Fibroblast of skin of back (primary cell): ENCODE measurements at places on chromosomes 5 and 9.

- DNase-seq = no peak
Measured at GRCh38 chr5:41795125-41795524, 75.1 kb downstream of the OXCT1 start.

GRCh38 chr5:106195679-106196474 is 1474.9 kb downstream of the EFNA5 start:
- DNase-seq = no peak

DNA sequence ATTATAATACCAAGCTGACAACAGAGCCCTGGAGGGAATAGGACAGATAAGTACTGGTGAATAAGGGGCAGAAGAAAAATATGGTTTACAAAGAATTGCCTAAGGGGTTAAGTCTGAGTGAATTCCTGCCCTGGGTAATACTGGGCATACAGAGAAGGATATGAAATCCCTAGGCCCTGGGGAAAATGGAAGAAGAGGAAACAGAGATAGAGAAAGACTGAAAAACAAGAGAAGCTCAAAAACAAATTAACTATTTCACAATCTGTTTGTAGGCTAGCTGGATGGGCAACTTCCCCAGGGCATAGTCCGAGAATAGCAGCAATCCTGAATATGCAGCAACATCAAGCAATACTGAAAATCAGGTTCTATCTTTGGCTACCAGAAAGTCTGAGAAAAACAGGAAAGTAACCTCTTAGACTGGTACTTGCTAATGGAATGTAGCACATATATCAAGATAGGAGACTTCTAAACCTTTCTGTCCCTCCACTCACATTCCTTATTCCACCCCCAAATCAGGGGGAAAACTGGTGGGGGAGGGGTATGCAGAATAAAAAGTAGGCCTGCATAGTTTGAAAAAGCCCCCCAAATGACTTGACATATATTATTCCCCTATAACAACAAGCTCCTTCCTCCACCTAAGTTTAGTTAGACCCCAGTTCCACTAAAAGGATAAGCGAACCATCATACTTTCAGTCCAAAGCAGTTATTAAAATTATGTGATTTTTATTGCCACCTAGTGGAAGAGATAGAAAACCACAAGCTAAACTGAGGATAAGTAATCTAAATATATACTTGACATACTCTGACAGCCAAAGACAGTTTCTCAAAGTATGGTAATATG is 20.6 kb downstream of the SLC38A9 start:
- peak; percentile 63 for DNase-seq

DNA sequence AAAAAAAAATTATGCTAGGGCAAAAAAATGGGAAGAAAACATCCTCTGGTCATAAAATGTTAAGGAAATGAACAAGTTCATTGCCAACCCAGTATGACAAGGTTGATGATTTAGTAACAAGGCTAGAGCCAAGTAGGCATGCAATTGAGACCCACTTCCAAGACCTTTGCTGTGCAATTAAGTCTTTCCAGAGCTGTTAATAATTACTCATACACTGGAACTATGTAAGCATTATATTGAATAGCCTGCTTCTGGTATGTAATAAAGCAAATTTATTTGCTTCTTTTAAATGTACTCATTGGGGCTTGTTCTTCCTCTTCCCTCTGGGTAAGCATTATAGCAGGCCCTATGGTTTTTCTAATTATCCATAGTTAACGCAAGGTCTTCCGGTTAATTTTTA is 32.5 kb upstream of the SNAPC3 start:
- DNase-seq = no peak

GRCh38 chr5:55454282-55454681 is 80.5 kb downstream of the PLPP1 start:
- no peak for DNase-seq

DNA sequence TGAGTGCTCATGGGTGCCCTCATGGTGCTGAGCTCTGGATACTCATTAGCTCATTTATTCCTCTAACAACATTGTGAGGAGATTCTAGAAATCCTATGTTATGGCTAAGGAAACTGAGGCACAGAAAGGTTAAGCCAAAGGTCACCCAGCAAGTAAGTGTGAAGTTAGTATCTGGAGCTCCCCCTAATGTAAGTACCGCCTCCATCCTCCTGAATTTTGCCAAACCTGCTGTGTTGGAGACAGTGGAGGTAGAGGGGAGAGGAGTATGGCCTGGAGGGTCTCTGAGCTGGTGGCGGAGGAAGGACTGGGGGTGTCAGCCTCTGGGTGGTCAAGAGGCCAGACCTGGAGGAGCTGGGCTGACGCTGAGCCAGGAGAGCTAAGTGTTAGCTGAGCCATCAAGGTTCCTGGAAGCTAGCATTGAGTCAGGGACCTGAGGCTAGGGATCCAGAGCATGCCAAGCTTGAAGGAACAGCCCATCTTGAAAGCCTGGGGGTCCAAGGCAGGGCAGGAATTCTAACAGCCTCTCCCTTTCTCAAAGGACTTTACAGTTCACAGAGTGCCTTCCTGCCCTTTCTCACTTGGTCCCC is 114.8 kb downstream of the RGS3 start:
- DNase-seq = no peak

GRCh38 chr9:121303456-121304451 is 35.8 kb downstream of the GSN start:
- DNase-seq = no peak

GRCh38 chr5:151495320-151495719 is 47.9 kb downstream of the SLC36A1 start:
- DNase-seq = no peak

- DNase-seq = no peak
Measured at GRCh38 chr9:19020886-19021455, 12.0 kb downstream of the SAXO1 start.

DNA sequence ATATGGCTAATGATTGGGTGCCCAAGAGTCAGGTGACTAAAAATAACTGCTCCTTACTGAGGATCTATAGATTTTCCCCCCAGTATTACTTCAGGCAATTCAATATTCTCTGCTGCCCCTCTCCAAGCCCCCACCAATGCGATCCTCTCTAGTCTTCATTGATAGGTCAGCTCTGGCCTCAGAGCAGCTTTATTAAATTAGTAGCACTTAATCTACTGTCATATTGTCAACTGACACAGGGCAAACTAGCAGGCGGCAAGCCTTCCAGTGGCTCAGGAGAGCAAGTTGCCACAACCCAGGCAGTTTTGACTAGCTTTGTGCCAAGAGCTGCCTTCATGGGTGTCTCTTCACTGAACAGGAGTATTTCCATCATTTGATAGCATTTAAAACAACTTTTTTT is 462.9 kb downstream of the BNC2 start:
- no peak for DNase-seq

GRCh38 chr5:6291961-6292360 is 86.4 kb downstream of the MED10 start:
- no peak for DNase-seq

GRCh38 chr5:14913096-14913495 is 41.5 kb upstream of the ANKH start:
- DNase-seq = peak; percentile 85

GRCh38 chr9:33187519-33188218 is 20.5 kb upstream of the B4GALT1 start:
- DNase-seq = peak; percentile 77

- no peak for DNase-seq
Measured at GRCh38 chr5:128196791-128197190, 113.2 kb downstream of the SLC12A2 start.

DNA sequence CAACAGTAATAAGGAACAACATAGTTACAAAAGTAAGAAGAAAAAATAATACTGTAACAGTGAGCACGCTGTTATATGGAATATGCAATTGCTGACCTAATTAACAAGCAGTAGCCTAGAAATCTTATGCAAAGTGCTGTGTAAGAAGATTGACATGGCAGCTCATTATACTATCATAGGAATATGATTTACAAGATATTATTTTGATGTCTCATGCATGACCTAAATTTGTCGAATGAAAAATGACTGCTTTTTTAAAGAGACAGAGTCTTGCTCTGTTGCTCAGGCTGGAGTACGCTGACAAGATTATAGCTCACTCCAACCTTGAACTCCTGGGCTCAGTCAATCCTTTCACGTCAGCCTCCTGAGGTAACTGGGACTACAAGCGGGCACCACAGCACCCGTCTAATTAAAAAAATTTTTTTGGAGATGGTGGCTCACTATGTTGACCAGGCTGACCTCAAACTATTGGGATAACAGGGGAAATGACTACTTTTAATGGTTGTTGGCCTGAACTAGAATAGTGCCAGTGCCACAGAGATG is 10.5 kb downstream of the RAD23B start:
- no peak for DNase-seq

- no peak for DNase-seq
Measured at GRCh38 chr9:92968081-92968480, 20.8 kb downstream of the FGD3 start.

DNA sequence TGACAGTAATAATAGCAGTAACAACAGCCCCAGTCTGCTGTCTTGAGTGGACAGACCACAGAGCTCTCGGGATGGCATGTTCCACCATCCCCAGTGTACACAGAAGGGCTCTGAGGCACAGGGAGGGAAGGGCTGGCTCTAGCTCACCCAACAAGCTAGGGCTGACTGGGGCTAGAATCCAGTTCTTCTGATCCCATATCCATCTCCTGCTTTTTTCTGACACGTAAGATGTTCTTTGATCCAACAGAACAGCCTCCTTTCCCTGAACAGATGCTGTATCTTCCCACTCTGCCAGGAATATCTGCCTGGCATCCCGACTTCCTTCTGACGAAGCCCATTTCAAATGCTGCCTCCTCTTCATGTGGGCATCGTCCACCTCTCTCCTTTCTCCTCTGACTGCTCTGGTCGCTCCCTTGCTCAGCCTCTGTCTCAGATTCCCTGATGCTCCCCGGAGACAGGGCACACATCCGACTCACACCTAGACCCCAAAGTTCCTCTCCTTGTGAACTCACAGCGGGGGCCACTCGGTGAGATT is 43.6 kb upstream of the CLK4 start:
- DNase-seq = no peak

DNA sequence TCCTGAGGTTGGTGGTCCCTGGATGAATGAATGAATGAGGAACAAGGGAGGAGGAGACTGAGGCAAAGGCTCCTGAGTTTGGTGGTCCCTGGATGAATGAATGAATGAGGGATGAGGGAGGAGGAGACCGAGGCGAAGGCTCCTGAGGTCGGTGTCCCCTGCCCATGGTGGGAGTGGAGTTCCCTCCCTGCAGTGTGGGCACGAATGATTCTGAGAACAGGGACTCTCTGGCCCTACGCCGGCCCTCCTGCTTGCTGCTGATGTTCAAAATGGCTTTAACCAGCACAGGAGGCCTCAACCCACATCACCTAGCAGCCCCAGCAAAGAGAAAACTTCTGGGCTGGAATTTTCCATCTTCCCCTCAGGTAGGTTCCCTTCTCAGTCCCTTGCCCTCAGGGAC is 377.8 kb downstream of the IRX2 start:
- no peak for DNase-seq

DNA sequence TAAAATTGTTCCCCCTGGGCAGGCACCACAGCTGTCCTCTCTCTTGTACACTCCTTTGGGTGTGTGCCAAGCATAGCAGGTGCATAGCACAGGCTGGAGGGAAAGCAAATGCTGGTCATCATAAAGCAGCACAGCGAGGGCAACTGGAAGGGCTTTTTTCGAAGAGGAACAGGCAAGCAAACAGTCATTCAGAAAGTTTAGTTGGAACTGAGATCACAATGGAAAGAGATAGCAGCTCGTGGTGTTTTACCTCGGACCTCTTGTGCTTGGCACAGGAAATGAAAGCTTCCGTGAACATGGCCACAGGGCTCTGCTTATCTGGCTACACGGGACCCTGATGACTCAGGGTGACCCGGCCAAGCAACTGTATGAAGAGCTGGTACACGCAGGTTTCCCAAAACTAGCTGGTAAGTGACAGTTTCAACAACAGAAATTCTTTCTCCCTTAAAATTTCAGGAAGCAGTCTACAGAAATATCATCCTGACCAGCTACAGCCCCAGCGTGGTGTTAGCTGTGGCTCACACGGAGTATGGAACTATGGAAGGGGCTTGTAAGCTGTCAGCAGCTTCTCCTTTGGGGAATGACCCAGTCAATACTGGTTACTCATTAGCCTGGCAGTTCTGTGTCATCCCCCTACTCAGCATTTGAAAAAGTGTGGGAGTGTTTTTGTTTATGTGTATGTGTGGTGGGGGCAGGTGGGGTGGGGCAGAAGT is 48.1 kb downstream of the POC5 start:
- DNase-seq = no peak

DNA sequence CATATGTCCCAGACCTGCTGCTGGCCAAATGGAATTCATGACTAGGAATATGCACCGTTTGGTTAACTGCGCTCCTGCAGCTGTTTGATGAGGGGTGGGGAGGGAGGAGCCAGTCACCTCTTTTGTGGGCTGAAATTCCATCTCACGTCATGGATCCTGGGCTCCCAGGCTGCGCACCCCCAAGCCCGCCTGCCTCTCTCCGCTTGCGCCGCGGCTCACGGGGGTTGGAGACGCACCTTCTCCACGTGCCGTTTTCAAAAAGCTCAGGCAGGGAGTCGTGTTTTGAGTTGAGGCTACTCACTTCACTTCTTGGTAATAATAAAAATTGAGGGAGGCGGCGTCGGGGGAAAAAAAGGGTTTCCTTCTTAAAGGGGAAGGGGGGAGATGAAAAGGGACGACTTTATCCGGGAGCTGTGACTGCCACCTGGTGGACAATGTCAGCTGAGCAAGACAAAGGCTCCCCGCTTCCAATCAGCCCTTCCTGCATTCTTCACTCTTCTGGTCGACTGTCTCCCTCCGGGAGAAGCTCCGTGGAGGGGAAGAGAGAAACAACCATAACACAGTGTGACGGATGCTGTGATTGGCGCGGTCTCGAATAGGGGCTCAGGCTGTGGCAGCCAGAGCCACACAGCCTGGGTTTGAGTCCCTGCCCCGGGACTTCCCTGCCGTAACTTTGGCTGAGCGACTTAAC is 15.9 kb upstream of the C5orf47 start:
- DNase-seq = peak; percentile 79

DNA sequence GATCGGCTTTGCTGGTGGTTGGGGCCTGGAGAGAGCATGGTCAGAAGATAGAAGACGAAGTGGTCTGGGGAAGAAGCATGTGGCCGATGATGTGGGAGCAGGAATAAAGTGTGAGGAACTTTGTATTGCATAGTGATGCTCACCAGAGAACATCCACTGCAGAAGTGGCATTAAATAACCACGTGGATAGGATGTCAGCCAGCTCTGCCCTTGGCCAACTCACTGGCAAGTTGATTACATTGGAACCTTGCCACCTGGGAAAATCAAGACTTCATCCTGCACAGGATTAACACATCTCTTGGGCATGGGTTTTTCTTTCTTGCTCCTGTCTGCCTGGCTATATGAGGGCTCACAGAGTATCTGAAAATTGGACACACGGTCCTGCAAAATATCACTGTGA is 217.4 kb downstream of the DMRT2 start:
- no peak for DNase-seq

- DNase-seq = no peak
Measured at GRCh38 chr9:111896942-111897600, 457 bp downstream of the UGCG start.

GRCh38 chr9:72134801-72135200 is 14.4 kb upstream of the GDA start:
- DNase-seq = no peak

DNA sequence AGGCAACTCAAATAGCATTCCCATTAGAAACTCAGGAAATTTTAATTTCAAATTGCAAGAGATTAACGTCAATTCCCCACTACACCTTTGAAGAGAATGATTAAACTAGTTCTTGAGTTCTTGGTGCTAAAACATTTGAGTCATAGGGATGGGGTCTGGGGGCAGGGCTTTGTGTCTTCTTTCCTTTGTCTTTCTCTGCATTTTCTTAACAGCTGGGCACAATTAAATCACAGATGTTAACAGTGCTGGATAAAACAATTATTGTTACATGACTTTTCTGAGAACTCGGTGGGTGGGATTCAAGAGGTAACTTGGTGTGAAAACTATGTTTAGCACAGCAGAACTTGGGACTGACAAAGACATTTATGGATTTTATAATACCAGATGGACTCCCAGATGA is 351.9 kb upstream of the TNC start:
- DNase-seq = peak; percentile 7

- no peak for DNase-seq
Measured at GRCh38 chr5:9249231-9249630, 296.6 kb downstream of the SEMA5A start.
